Right lobe of liver (tissue), 6 donors: ENCODE measurements at places on chromosomes 6 and 20.
A peak's percentile ranks its signal among the peaks of the same experiment; 100 is the strongest.

DNA sequence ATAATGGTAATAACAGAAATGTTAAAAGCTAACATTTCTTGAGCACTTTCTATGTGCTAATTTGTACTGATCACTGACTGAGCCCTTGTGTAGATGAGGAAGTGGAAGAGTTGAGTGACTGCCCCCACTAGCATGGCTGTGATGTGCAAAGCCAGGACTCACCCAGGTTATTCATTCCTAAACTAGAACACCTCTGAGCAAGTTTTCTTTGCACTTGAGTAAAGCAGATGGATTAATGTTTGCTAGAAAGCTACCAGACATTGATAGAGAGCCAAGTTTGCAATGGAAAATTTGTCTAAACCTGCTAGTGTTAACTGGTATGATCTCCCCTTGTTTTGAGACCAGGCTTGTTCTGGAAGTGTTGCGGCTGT, 467.4 kb upstream of the PLCB4 start:
- DNase-seq: no peak

GRCh38 chr6:20334962-20335361, 66.7 kb upstream of the E2F3 start:
- DNase-seq: no peak

- DNase-seq: no peak
These were observed 19.0 kb upstream of the GSTA4 start for GRCh38 chr6:53014063-53014462.

DNA sequence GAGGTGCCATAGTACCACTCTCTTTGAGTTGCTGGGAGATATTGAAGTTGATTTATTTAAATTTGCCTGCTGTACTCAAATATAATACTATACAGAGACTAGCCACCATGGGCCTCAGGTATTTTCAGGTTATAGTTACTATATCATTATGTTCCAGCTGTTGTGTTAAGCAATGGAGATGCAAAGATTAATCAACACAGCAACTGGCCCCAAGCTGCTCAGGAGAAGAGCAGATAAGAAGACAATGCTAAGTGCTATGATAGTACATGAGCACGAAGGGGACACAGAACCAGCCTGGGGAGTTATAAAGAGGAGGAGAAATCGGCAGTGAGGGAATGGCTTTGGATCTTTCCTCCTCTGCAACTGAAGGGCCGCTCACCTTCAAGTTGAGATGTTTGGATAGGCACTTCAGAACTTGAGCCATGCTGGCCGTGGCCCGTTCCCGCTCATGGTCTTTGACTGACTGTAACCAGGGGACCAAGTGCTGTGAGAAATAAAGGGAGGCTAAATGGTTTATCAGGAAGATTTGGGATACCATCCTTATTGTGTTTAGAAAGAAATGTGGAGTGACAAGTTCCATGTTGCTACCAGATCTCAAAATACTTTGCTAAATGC, 24.3 kb upstream of the RPN2 start:
- no peak for DNase-seq

- DNase-seq: no peak
These were observed 114.4 kb downstream of the PDSS2 start for GRCh38 chr6:107344981-107345380.

DNA sequence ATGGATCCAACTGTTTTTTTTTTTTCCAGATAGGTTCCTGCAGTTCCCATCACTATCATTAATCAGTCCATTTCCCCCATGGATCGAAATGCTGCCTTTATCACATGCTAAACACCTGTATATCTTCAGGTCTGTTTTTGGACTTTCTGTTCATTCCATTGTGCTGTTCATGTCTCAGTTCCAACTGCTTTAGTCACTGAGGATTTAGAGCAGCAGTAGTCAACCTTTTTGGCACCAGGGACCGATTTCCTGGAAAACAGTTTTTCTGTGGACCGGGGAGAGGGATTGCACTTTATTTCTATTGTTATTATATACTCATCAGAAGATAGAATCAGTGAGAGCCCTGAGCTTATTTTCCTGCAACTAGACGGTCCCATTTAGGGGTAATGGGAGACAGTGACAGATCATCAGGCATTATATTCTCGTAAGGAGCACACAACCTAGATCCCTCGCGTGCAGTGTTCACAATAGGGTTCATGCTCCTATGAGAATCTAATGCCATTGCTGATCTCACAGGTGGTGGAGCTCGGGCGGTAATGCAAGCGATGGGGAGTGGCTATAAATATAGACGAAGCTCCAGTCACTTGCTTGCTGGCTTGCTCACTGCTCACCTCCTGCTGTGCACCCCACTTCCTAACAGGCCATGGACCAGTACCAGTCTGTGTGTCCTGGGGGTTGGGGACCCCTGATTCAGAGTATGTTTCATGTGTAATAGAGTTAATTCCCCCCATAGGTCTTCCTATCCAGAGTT, 46.0 kb downstream of the CAP2 start:
- DNase-seq: no peak

DNA sequence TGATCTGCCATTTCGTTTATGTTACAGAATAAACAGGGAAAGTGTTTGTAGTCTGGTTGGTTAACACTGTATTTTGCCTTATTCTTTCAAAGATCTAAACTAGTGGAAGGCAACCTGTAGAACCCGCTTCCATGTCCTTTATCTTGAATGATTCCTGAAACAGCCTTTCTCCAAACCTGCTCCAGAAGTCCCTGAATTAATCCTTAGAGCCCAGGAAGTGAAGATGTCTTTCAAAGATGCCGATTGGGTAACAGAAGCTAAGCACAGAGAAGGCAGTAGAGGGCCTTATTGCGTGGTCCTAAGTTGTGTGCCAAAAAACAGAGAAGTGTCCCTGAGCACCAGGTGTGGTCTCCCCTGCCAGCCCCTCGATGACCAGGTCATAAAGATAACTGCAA, 19.2 kb upstream of the ZSCAN16 start:
- DNase-seq: no peak

DNA sequence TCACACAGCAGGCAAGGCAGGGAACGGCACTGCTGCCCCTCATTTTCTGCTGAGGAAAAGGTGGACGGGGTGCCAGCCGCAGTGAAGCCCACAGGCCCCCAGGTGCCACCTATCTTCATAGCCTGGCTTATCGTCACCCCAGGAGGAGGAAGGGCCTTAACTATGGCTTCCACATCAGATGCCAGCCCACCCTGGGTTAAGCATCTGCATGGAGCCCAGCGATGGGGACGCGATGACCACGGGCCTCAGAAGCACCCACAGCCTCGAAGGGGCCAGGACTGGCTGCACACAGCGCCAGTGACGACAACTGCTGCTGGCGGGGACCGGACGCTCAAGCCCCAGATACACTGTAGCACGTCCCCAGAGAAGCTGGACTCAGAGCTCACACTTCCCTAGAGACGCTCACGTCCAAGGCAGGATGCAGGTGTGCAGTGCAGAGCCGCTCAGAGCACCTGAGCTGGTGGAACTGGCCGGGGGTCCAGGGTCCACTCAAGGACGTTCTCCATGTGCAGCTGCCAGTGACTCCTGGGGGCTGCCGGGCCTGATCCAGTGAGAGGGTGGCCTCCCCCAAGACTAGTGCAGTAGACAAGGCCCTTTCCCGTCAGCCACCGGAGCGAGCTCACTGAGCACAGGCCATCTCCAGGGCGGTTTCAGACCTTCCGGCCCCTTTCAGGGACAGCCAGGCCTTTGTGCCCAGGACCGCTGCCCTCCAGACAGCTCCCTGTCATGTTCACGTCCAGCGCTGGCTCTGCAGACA, 83.0 kb downstream of the YTHDF1 start:
- DNase-seq: peak; percentile 26

- DNase-seq: peak; percentile 67
These were observed at the start of gene NHSL1 for GRCh38 chr6:138499303-138500018. TSS of gene NHSL1 (minus strand) at chr6:138499494. CDS start at chr6:138499290, 204 bp downstream.

GRCh38 chr6:54481091-54481490, 172.8 kb downstream of the TINAG start:
- no peak for DNase-seq

DNA sequence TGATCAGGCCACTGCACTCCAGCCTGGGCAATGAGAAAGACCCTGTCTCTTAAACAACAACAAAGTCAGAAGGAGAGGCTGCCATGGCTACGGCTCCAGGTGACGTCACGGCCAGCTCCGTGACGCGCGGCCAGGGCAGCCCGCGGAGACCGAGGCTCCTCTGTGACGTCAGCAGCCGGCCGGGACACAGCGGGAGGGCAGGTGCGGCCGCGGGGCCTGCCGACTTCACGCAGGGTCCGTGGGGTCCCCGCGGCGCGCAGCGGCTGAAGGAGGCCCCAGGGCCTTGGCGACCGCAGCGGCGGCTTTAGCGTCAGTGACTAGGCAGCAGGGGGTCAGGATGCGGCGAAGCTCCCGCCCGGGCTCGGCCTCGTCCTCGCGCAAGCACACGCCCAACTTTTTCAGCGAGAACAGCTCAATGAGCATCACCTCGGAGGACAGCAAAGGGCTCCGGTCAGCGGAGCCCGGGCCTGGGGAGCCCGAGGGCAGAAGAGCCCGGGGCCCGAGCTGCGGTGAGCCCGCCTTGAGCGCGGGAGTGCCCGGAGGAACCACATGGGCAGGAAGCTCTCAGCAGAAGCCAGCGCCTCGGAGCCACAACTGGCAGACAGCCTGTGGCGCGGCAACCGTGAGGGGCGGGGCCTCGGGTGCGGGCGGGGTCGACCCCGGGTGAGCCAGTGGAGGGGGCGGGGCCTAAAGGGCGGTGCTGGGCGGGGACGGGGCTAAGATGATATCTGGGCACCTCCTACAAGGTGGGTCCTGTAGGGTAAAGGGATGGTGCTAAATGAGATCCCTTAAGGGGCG, at the start of gene SPAG4:
SPAG4 (plus strand) TSS at position 163 of the 798 bp plus-strand sequence; CDS start at position 338, 175 bp downstream.
- peak; percentile 100 for DNase-seq

DNA sequence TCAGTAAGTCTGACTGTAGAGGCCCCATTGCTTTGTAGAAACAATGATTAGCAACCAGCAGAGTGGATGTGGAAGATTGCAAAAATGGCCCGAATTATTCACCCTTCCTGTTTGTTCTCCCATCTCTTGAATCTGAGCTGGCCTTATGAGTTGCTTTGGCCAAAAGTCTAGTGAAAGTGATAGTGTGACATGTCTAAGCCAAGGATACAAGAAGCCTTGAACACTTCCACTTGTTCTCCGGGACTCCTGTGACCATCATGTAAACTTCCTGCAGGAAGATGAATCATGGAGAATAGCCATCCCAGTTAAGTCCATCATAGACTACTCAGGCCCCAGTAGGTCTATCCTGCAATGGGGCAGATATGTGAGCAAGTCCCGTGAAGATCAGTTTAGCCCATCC, 252.0 kb upstream of the JAG1 start:
- DNase-seq: no peak

- DNase-seq: no peak
These were observed 46.0 kb upstream of the HINT3 start for GRCh38 chr6:125910527-125910926.

DNA sequence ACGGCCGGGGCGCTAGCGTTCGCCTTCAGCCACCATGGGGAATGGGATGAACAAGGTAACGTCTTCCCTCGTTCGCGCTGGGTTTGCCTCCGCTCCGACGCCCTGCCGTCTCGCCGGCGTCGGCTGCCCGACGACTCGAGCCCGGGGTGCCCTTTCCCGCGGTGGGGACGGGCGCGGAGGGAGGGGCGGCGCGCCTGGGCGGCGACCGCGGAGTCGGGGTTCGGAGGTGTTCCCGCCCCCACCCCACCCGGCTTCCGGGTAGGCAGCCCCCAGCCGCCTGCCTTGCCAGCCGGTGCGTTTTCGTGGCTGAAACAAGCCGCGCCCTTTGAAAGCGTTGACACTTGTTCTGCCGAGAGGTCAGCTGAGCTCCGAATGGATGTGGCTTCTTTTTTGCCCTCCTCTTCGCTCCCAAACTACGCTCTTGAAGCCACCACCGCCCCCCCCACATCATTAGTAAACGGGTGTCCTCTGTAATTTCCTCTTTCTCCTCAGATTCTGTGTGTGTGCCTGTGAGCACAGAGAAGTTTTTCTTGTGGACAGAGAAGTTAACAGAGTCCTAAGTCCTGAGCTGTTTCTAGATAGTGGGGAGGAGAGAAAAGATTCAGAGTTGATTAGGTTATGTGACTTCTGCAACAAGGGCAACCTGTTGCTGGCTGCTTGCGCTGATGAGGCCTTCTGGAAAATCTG, 362 bp downstream of the DUSP22 start:
- DNase-seq: peak; percentile 83

DNA sequence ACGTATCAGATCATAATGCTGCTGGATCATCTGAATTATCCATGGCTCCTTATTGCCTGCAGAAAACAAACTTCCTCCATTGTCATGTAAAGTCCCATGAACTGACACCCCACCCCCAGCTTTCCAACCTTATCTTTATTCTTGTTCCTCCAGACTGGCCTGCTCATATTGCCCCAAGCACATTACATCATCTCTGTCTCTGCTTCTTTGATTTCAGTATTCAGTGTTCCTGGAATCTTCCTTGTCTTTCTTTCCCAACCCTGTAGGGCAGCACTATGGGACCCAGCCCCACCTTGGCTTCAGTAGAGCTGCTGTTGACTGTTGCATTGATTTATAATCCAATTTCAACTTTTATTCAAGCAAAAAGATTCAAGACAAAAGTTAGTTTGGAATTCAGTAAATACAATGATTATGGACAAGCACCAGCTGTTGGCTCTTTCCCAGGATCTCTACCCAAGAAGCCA, 187.5 kb upstream of the ECI2 start:
- no peak for DNase-seq

DNA sequence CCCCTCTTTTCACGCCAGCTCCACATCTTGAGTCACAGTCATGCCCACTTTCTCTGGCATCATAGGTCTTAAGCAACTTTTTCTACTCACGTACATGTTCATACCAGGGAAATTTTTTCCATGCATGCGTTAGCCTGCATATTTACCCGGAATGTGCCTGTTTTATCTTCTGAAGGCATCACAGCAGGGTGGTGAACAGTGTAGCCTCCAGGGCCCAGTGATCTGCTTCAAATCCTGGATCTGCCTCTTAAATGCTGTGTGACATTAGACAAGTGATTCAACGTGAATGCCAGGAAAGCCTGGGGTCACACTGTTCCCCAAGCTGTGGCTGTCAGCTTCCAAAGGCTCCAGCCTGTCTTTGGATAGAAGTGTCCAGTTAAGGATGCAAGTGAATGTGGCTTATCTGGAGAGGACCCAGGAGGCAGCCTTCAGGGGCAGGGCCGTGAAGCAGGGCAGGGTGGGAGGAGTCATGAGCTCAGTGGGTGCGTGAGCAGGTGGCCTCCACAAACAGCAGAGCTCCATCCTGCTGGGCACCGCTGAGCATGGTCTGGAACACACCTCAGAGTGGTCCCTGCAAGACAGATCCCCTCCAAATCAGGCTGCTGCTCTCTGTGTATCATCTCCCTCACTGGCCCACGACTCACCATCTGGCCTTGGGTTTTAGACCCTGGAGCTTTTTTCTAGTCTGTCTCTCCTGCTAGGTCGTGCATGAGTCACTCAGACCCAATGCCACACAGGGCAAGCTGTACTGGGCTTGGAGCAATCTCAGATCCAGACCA, 30.4 kb upstream of the CD93 start:
- DNase-seq: no peak
